ENCODE measurements at places on chromosomes 12 and 14.

- peak; percentile 76 for DNase-seq
Observed at GRCh38 chr14:87628129-87628528, 364.9 kb downstream of the GALC start.

DNA sequence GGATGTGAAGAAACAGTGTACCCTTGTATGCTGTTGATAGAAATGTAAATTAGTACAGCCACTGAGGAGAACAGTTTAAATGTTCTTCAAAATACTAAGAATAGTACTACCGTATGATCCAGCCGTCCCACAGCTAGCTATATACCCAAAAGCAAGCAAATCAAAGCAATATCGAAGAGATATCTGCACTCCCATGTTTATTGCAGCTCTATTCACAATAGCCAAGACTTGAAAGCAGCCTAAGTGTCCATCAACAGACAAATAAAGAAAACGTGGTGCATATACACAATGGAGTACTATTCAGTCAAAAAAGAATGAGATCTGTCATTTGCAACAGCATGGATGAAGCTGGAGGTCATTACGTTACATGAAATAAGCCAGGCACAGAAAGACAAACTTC lies 88.5 kb upstream of the SLC38A4 start:
- DNase-seq = no peak

- DNase-seq = no peak
Observed at GRCh38 chr12:80627782-80628181, 79.7 kb upstream of the MYF6 start.

DNA sequence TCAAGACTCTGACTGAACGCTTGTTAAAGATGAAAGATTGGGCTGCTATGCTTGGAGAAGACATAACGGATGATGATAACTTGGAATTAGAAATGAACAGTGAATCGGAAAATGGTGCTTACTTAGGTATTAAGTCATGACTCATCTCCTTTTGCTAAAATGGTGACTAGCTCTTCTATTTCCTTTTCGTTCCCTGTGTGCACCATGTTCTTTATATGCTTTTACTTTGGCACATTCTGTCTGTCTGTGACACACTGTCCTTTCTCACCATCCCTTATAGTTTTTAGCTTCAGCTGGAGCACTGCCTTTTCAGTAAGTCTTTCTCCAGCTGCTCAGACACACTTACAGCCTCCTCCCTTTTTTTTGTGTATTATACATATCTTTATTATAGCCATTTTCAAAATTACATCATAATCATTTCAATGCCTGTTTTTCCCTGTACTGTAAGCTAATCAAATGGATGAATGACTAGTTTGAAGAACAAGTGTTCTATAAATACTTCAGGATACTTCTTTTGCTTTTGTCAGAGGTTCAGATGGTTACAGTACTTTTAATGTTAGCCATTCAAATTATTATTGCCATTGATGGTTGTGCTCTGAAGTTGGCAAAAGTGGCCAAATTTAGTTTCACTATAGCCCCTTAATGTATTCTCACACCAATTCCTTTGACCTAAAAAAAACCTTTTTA lies 68.6 kb downstream of the MIA2 start:
- DNase-seq = no peak

DNA sequence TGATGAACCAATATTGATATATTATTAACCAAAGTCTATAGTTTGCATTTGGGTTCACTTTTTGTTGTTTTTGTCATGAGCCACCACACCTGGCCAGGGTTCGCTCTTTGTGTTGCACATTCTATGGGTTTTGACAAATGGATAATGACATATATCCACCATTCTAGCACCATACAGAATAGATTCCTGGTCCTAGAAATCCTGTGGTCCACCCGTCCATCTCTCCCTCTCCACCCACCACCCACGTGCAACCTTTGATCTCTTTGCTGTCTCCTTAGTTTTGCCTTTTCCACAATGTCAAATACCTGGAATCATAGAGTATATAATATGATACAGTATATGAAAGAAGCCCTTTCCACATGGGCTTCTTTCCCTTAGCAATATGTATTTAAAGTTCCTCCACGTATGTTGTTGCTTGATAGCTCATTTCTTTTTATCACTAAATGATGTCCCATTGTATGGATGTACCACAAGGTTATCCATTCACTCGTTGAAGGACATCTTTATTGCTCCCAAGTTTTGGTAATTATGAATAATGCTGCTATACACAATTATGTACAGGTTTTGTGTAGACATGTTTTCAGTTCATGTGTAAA lies 7.4 kb downstream of the RPL6 start:
- no peak for DNase-seq

DNA sequence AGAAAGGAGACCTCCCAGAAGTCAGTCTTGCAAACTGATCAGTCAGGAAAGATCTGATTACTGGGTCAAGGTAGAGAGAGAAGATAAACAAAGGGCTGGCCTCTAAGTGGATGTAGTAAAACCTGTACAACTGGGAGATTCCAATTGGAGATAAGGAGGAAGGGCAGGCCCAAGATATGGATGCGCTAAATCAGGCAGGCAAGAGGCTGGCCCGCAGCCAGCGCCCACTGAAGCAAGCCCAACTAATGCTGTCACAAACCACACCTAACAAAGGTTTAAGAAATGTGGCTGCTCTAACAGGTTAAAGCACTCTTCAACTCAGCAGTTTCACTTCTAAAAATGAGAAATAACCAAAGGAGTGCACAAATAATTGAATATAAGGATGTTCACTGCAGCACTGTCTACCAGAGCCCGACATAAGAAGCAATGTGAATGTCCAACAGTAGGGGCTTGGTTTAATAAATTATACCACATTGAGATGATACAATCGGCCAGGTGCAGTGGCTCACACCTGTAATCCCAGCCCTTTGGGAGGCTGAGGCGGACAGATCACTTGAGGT lies 4.7 kb downstream of the GLTP start:
- no peak for DNase-seq

DNA sequence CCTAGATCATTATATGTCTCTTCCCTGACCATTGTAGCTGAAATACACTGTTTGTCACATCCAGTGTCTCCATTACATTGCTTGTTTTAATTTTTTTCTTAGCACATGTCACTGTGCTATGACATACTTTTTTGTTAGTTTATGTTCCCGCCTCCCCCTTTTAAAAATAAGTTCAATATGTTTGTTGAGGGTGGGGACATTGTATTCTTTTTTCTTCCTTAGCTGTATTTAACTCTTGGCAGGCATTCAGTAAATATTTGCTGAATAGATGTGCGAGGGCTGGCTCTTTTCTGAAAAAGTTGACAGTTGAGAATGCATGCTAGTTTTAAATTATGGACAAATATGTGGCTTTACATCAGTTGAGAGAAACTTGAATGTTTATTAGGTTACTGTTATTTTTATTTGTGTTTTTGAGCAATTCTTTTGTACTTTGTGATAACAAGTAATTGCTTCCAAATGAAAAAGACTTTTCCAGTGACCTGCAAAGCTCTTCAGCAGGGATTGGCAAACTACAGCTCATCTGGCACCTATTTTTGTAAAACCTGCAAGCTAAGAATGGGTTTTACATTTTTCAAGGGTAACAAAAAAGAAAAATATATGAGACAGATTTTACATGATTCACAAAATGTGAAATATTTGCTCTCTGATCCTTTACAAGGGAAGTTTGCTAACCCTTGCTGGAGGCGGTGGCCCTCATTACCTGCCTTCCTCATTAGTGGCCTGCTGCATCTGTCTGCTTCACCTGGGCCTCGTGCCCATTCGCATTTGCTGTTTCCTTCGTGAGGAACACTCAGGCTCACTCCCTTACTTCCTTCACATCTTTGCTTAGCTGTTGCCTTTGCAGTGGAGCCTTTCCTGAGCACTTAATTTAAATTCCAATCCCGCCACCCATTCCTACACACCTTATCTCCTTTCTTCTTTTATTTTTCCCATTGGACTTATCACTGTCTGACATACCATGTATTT lies 229.4 kb downstream of the ERC1 start:
- DNase-seq = no peak

DNA sequence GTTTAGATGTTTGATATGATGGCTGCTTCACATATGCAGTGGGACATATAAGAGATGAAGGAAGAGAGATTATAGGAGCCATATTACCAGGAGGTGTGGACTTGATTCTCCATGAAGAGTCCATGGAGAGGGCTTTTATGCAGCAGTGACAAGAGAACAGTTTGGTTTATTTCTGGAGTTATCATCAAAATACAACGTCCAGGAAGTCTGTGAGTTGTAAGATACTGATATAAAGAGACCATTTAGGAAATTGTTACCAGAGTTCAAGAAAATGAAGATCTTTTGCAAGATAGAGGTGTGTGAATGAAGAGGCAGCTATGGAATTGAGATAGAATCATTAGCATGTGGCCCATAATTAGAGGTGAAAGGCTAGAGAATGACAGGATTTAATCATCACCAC lies 431.7 kb downstream of the NPAS3 start:
- no peak for DNase-seq

- no peak for DNase-seq
Observed at GRCh38 chr14:35046751-35047536, 872 bp downstream of the FAM177A1 start.

DNA sequence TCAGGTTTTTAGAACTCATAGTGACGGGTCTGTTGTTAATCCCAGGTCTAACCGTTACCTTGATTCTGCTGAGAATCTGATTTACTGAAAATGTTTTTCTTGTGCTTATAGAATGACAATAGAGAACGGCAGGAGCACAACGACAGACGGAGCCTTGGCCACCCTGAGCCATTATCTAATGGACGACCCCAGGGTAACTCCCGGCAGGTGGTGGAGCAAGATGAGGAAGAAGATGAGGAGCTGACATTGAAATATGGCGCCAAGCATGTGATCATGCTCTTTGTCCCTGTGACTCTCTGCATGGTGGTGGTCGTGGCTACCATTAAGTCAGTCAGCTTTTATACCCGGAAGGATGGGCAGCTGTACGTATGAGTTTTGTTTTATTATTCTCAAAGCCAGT lies 34.4 kb downstream of the PSEN1 start:
- no peak for DNase-seq

DNA sequence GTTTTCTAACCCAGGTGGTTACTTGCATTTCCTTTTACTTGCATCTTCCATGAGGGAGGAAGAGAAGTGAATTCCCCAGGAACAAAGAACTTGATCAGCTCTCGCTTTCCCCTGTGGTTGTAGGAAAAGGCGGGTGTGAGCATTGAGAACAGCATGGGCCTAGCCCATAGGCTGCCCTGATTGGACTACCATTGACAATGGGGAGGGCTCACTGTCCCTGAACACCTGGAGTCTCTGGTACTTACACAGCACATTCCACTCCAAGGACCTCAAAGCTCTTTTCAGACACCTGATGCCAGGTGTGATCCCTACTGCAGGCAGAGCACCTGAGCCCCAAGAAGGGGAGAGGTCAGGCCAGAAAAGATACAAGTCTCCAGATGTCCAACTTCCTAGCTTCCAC lies 25.0 kb downstream of the MAX start:
- DNase-seq = no peak

DNA sequence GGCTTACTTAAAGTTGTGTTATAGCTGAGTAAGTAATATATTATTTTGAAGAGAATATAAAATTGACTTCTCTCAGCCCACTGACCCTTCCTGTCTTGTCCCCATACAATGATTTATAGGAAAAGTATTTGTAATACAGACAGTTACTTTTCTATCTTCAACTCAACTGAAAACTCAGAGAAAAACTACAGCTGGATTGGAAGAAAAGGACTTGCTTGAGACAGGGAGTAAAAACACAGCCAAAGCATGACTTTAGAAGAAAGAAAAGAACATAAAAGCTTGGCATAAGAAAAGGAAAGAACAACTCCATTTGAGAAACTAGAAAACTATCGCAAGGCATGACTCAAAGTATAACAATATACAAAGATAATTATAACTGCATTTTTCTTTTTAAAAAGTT lies 57.5 kb downstream of the MSRB3 start:
- no peak for DNase-seq

- DNase-seq = no peak
Observed at GRCh38 chr14:96729889-96730288, 67.3 kb upstream of the VRK1 start.

DNA sequence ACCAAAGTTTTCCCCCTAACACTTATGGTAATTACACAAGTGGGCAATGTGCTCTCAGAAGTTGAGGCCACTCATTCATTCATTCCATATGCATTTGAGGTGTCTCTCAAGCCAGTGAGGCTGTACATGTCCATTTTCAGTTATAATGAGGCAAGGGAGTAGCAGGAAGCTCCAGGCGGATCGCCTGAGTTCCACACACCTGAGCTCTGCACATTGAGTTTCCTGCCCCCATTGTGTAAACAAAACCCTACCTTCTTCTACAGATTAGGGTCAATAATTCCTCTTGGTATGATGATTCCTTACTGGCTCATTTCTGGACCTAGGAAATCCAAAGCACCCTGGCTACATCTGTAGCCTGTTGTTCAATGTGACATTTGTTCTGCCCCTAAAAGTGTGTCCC lies 555.3 kb downstream of the MED13L start:
- DNase-seq = no peak

- no peak for DNase-seq
Observed at GRCh38 chr12:47986832-47987231, 17.4 kb downstream of the COL2A1 start.

DNA sequence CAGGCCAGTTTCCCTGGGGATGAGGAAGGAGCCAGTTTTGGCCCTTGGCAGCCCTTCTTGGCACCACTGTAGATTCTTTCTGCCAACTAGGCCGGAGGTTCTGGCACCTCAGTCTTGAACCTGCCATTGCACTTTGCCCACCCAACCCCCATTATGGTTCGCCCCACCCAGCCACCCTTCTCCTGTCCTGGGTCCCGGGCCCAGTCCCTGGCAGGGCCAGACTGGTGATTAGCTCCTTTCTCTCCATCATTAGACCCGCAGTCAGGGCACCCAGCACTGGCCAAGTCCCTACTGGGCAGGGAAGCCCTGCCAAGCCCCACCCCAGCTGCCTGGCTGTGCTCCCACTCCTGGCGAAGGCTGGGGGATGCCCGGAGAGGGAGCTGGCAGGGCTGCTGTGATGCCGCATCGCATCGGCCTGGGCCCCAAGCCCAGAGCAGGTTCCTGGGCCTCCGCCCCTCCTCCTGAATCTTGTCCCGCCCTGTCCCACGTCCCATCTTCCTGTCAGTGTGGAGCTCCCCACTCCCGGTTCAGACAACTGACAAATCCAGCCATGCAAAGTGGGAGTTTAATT lies 9.8 kb downstream of the FAM222A start:
- no peak for DNase-seq

DNA sequence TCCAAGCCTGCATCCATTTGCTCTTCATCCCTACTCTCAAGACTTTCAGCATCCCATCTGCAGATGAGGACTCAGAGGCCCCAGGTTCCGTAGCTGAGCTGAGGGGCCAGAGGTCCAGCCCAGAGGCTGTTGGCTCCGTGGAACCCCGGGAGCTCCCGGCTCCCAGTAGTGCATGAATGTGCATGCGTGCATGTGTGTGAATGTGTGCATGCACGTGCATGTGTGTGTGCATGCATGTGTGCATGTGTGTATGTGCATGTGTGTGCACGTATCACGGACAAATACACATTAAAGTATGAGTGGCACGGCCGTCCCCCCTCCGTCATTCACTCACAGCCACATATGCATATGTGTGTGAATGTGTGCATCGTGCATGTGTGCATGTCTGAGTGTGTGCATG lies 149.9 kb downstream of the KIF26A start:
- DNase-seq = no peak

GRCh38 chr12:48078901-48079300 lies 27.0 kb downstream of the SENP1 start:
- DNase-seq = no peak

Measured in neuronal stem cell (in vitro differentiated cells).